Fibroblast of skin of scalp (primary cell): ENCODE measurements at places on chromosomes 13 and 19.

GRCh38 chr13:43006893-43007631 lies 15.0 kb upstream of the EPSTI1 start:
- DNase-seq, result peak; percentile 84

DNA sequence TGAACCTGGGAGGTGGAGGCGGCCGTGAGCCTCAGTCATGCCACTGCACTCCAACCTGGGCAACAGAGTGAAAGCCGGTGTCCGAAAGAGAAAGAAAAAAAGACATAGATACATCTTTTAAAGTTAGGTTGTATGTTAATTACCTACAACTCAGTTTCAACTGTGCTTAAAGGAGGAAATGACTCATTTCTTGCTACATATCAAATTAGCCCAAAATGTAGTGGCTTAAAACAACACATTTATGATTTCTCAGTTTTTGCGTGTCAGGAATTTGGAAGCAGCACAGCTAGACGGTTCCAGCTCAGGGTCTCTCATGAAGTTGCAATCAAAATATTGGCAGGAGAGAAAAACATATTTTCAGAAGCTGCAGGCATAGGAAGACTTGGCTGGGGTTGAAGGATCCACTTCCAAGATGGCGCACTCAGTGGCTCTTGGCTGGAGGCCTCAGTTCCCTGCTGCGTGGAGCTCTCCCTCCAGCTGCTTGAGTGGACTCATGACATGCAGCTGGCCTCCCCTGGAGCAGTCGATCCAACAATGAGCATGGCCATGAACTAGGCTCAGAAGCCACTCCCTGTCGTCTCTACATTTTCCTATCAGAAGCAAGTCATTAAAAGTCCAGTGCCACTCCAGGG lies 7.1 kb downstream of the LDLR start:
- DNase-seq, result peak; percentile 79

- no peak for DNase-seq
These were observed 319.0 kb downstream of the ZNF536 start for GRCh38 chr19:30690935-30691818.

- DNase-seq, result no peak
These were observed 2.3 kb downstream of the KISS1R start for GRCh38 chr19:919199-920050.

- peak; percentile 27 for DNase-seq
These were observed at the start of gene ERICH6B for GRCh38 chr13:45615501-45616101. Gene ERICH6B (minus strand): TSS chr13:45615739. CDS start chr13:45597005, 18,734 bp downstream.

DNA sequence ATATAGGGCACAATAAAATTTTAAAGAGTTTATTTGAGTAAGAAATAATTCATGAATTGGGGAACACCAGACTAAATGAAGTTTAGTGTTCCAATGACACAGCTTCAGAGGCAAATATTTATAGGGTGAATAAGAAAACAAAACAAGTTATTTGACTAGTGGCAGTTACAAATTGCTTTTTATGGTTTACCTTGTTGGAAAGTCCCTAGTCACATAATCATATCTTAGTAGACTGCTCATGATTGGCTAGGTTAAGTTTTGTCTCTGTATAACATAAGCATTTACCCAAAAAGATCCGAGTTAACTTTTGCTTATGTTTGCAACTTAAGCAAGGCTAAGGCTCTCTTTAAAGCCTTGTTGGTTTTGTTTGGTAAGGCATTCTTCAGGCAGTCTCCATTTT lies 224.7 kb upstream of the MIR17HG start:
- no peak for DNase-seq

GRCh38 chr13:98060282-98060681 lies 82.6 kb upstream of the FARP1 start:
- no peak for DNase-seq

GRCh38 chr13:98307463-98308085 lies 130.5 kb upstream of the RNF113B start:
- no peak for DNase-seq

GRCh38 chr19:53875602-53876325 lies 6.2 kb upstream of the PRKCG start:
- DNase-seq, result no peak

DNA sequence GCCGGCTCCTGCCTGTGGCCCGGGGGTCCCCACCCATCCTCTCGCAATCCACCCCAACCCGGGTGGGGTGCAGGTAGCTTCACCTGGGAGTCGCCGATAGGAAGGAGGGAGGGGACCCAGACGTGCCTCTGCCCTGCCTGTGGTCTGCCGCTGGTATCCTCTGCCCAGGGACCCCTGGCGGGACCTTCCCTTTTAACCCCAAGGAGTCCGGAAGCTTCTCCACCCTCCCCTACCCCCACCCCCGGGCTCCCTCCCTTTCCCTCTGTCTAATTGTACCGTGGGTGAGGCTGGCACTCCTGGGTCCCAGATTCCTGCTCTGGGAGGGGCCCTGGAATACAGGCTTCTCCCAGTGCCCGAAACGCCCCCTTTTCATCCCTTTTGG lies at the start of gene KLK10:
TSS of gene KLK10 (minus strand) at position 166 of the 382 bp plus-strand sequence. CDS start 579 bp downstream, outside the sequence.
- no peak for DNase-seq

DNA sequence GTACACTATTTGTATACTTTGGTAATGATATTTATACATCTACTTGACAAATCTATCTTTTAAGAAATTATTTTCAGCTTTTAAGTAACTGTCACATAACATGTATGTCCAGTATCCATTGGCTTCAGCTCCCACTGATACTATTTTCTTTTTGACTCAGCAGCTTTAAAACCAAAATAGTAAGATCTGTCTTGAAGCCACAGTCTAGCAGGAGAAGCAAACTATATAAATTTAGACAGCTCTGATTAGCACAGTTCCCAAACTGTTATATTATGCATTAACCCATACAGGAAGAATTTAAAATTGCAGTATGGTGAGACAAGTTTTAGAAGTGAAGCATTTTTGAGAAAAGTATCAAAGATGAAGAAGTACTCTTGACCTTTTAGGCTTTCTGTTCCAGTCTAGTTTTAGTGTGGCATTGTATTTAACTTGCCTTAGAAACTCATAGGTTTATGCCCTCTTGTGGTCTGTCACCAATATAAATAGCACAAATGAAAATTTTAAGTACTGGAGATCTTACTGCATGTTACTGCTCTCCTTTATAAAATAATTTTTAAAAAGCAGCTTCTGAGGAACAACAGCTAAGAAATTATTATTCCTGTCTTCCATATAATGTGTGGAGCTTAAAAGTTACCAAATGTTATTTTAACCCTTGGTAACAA lies 24.7 kb downstream of the URI1 start:
- DNase-seq, result peak; percentile 25

GRCh38 chr13:91592056-91593014 lies 193.9 kb downstream of the GPC5 start:
- DNase-seq, result peak; percentile 66
